ENCODE measurements at places on chromosomes 16 and 17.

DNA sequence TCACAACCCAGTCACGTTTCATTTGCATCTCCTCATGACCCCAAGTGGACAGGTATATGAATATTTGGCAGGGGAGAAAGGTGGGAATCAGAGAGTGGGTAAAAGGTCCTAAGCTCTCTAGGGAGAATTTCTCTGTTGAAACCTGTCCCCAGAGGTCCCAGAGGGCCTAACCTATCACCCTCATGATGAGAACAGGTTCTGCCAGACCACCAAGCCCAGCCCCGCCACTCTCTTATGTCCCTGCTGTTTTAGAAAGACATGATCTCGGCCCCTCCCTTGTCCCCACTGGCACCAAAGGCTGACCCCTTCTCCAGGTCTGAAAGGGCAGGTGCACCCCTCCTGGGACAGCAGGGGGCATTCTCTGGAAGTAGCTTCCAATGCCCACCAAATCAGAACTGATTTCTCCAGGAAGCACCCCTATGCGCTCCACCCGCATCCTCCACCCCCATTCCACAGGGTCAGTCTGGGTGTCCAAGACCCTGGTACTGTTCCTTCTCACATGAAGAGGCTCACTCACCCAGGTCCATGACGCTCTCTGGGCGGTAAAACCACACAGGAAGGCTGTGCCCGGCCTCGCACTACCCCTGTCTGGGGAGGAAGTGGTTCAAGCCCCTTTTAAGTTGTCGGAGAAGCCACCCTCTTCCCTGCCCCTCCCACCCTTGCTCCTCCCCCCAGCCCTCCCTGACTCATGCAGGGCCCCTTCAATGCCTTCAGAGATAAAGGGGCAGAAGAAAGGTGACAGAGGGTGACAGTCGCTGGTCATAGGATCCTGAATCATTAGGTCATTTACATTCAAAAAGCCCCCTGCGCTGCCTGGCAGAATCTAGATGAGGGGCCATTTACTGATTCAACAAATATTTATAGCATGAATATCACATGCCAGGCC is at the start of gene CCR7:
Gene CCR7 (minus strand): TSS at position 590 of the 886 bp plus-strand sequence. CDS start 63 bp downstream, at position 527.
- peak; percentile 69 for DNase-seq

DNA sequence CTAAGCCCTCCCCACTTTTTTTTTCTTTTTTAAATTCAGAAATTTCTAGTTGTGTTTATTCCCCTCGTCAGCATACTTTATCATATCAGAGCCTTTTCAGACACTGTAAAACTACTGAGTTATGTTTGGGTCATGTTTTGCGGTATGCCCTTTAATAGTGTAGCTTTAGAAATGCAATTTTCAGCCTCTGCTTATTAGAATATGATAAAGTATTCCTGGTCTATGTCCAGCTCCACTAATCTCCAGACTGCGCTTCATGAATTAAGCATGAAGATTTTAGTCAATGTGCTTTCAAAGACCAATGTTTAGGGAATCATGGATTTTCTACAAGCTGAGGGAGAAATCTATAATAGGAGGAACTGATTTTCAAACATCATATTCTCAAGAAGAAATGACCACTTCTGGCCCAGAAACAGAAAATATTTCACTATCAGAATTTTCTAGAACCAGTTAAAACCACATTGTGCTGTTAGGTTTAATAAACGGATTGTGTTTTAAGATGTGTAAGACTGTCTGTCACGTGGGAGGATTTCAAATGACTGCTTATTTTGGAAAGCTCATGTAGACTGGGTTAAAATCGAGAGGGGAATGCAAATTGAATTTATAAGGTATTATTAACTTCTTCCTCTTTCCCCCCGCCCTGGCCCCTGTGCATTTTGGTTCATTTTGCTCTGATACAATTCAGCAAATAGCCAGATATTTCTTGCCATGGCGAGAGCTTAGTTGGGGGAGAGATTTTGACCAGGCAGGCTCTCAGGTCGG is 498.5 kb downstream of the WWOX start:
- DNase-seq = no peak

DNA sequence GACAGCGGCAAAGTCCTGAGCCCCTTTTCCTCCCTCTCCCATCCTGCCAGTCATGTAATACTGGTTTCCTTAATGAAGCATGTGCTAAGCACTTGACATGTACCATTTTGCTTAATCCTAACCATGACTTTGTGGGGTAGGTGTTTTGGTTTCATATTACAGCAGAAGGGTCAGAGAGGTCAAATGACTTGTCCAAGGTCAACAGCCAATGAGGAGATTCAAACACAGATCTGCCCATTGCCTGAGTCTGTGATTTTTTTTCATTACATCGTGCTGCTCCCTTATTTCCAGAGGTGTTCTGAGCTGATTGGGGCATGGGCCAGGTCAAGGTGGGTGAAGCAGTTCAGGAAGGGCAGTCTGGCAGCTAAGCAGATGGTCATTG is 17.6 kb upstream of the PHF12 start:
- DNase-seq = no peak

DNA sequence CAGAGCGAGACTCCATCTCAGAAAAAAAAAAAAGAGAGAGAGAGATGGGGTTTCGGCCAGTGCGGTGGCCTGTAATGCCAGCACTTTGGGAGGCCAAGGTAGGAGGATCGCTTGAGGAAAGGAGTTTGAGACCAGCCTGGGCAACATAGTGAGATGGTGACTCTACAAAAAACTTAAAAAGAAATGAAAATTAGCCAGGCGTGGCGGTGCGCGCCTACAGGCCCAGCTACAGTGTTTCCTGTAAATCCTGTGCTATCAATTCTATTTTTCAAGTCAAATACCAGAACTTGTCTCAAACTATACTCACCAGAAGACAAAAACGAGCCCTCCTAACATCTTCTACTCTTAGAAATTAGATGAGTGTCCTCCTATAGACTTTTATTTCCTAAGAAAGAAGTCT is 19.3 kb downstream of the UBE2O start:
- DNase-seq = no peak

- no peak for DNase-seq
Measured at GRCh38 chr17:56868716-56869115, 34.8 kb downstream of the DGKE start.

GRCh38 chr16:87826798-87827587 is 42.3 kb downstream of the SLC7A5 start:
- no peak for DNase-seq

- DNase-seq = no peak
Measured at GRCh38 chr16:27340654-27341053, 26.9 kb downstream of the IL4R start.

- no peak for DNase-seq
Measured at GRCh38 chr16:27692576-27692975, 142.6 kb downstream of the KATNIP start.

DNA sequence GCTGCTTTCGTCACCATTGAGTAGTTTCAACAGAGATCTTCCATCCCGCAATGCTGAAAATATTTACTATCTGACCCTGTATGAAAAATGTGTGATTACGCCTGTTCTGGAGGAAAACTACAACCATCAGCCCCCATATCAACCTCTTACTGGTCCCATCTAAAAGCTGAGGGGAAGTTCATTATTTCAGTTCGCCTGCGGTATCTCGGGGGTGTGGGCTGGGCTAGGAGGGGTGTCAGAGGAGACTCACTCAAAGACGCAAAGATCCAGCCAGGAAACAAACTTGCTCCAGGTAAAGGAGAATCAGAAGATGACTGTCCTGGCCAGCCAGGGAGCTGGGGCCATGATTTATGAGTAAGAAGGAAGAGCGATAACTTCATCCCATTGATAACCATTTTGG is 13.7 kb downstream of the CACNG1 start:
- DNase-seq = no peak

DNA sequence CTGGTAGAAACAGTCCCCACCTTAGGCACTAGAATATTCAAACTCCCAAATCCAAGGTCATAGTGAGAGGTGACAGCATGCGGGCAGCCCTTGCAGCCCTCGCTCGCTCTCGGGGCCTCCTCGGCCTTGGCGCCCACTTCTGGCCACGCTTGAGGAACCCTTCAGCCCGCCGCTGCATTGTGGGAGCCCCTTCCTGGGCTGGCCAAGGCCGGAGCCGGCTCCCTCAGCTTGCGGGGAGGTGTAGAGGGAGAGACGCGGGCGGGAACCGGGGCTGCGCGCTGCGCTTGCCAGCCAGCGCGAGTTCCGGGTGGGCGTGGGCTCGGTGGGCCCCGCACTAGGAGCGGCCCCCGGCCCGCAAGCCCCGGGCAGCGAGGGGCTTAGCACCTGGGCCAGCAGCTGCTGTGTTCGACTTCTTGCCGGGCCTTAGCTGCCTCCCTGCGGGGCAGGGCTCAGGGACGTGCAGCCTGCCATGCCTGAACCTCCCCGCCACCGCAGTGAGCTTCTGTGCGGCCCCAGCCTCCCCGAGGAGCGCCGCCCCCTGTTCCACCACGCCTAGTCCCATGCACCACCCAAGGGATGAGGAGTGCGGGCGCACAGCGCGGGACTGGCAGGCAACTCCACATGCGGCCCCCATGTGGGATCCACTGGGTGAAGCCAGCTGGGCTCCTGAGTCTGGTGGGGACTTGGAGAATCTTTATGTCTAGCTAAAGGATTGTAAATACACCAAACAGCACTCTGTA is 45.0 kb downstream of the KPNA2 start:
- no peak for DNase-seq

DNA sequence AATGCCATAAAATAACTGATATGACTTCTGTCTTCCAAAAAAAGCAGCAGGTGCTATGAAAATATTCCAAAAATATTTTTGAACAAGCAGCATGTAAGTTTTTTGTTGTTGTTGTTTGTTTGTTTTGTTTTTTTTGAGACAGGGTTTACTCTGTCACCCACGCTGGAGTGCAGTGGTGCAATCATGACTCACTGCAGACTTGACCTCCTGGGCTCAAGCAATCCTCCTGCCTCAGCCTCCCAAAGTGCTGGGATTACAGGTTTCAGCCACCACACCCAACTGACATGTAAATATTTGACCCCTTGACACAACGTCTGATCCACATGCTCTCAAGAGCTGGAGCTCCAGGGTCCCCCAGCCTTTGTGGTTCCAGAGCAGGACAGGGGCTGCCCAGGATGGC is 98.4 kb downstream of the LITAF start:
- no peak for DNase-seq

DNA sequence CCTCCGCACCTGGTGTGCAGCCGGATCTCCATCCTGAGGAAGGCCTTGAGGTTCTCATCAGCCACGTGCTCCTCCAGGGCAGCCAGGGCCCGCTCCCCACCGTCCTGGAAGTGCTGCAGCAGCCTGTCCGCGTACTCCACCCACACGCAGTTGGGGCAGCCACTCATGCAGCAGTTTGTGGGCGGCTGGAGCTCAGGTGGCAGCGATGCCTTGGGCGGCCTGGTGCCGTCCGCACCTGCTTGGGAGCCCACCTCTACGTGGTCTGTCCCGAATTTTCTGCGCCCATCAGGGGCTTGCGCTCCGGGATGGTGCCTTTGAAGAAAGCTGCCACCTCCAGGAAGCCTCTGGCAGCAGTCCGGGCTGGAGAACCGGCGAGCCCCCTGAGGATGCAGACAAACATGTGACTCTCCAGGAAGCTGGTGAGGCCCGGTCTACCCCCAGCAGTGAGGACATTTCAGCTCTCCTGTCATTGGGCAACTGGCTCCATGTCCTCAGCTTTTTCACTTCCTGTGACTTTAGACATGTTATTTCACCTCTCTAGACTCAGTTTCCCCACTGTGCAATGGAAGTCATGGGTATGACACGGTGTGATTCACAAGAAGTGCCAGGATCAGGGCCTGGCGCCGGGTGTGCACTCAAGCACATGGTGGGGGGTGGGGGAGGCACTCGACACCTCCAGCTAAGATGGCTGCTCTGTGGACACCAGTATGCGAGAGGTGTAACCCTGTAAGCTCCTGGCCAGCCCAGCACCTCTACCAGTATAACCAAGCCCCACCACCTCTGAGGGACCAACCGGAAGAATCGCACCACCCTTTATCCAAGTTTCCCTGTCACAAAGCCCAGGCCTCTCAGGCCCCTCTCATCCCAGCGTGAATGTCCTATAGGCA is 957 bp downstream of the OXLD1 start:
- no peak for DNase-seq

- no peak for DNase-seq
Measured at GRCh38 chr16:89020068-89020924, 43.3 kb upstream of the CBFA2T3 start.

DNA sequence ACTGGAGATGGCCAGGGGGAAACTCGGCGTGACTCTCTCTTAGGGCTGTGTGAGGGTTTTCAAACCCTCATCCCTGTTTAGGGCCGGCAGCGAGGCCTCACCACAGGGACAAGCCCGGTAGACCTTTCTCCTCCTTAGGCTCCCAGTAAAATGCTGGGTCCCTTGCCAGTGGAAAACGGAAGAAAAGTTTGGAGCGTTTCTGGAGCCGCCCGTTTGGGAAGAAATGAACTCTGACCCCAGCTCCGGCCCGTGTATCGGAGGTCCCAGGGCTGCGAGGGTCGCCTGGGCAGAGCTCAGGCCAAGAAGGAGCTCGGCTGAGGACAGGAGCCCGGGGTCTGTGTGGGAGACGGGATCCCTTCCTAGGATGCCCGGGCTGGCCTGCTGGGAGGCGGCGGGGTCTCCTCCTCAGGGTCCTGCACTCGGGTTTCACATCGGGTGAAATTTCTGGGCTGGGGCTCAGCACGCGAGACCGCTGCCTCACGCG is 23.2 kb downstream of the ZNF213 start:
- DNase-seq = no peak

GRCh38 chr17:63665527-63666214 is 34.3 kb downstream of the LIMD2 start:
- DNase-seq = no peak

DNA sequence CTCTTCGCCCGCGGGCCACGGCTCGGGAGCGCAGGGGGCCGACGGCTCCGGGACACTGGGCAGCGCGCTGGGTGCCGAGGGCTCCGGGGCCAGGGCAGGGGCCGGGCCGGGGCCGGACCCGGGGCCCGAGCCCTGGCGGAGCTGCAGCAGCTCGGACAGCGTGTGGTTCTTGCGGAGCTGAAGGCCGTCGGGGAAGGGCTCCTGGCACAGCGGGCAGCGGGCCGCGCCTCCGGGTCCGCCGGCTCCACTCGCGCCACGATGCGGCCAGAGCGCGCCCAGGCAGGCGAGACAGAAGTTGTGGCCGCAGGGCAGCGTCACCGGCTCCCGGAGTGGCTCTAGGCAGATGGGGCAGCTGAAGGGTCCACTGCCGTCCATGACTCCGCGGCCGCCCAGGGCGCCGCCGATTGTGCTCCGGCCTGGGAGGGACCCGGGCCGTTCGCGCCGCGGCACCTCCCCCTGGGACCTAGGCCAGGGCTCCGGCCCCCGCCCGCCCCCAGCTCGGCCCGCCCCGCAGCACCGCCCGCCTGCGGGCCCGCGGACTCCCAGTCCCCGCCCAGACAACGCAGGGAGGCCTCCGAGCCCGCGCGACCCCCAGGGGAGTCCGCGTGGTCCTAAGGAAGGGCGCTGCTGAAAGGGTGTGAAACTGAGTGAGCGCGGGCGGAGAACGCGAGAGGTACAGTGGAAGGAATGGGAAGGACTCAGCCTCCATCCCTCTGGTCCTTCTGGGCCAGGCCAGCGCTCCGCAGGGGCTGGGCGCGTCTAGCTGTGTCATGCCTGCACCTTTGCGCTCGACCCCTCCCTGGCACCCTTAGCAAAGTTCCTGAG is at the start of gene TRIM47:
Gene TRIM47 (minus strand): TSS at position 408 of the 825 bp plus-strand sequence. CDS start 33 bp downstream, at position 375.
- DNase-seq = no peak

All from stimulated activated CD8-positive, alpha-beta memory T cell treated with anti-CD3 and anti-CD28 coated beads, Interleukin-4, amount 100 ng/mL, for 1 hour (primary cell).